ENCODE measurements at places on chromosomes 12 and 14.

- no peak for DNase-seq
Observed at GRCh38 chr14:44404036-44404435, 103.0 kb downstream of the FSCB start.

DNA sequence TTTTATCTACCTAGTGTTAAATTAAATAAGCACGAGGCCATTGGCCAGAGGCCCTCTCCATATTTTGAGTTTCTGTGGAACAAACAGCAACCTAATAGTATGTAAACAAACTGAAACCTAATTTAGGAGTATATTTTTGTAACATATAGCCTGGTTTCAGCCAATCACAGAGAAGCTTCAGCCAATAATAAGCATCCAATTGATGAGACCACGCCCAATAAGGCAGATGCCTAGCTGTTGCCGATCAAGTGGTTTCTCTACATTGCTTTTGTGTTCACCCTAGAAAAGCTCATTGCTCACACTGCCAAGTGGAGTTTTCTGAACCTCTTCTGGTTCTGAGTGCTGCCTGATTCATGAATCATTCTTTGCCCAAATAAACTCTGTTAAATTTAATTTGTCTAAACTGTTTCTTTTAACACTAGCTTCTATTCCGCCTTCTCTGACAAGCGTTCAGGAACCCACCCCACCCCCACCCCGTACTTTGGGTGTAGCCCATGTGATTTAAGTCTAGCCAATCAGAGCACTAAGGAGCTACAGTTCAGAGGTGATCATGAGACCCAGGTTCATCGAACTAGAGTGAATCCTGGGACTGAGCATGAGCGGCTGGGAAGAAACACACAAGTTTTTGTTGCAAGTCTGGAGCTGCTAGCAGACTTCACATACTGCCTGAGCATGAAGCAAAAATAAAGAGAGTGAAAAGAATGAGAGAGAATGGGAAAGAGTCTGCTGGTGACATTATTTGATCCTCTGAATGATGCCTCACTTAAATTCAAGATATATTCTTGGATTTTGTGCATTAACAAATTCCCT, 21.5 kb upstream of the LTA4H start:
- no peak for DNase-seq

DNA sequence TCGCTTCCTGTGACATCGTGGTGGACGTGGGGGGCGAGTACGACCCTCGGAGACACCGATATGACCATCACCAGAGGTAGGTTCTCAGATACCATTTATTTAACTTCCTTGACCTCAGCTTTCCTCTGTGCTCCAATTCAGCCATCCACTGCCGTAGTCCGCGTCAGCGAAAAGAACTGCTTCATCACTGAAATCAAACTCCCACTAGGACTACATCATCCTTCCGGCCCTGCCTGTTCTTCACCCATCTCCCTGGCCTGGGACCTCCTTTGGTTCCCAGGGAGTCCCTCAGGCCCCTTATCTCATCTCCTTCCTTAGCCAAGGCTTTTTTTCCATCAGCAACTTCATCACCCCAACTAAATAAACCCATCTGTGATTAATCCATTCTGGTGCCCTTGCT, 692 bp downstream of the MYG1 start:
- DNase-seq, result no peak

DNA sequence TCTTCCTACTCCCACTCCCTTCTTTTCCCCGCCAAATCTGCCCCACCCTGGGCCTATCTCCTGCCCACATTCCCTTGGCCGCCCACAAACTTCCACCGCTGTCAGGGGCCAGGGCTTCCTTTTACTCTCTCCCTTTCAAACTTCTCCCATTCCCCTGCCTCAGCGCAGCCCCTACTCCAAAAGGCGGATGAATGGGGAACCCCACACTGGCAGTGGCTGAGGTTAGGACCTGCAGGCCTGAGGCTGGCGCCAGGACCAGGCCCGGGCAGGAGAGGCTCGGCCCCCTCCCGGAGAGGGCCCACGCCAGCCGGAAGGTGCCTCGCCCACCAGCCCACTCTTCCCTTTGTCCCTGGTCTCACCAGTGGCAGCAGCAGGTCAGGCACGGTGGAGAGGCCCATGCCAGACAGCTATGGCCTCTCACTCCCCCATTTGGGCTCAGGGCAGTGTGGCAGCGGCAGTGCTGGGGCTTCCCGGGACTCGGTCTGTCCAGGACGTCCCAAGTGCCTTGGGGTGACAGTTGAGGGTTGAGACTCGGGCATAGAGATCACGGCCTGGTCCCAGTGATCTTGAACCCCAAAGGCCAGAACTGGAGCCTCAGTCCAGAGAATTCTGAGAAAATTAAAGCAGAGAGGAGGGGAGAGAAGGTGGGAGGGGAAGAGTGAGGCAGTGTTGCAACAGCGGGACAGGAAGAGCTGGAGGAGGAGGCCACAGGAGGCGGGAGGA, at the start of gene TNFRSF1A:
TNFRSF1A (minus strand) TSS at position 660 of the 723 bp plus-strand sequence; CDS start at position 398, 262 bp downstream.
- no peak for DNase-seq

- DNase-seq, result no peak
Observed at GRCh38 chr14:34334329-34334728, 127.7 kb downstream of the SPTSSA start.

GRCh38 chr14:54226103-54226502, 170.7 kb upstream of the CDKN3 start:
- DNase-seq, result no peak

GRCh38 chr14:32078858-32079216, 1.7 kb downstream of the ARHGAP5 start:
- DNase-seq, result no peak

DNA sequence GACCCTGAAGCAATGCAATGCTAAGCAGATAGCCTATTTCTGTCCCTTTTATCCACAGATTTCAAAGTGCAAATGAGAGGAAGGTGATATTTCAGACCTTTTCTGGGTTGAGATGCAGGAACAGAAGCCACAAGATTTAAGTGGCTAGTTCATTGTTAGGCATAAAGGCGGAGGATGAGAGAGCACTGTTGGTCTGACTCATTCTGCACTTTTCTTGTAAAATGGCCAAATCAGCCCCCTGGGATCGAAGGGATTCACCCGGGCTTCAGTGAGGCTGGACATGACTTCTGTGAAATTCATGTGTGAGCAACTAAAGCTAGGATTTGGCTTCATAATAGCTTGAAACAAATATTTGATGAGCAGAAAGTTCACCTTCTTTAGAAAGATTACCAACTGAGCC, 101.9 kb upstream of the OVCH1 start:
- DNase-seq, result no peak

- DNase-seq, result no peak
Observed at GRCh38 chr12:67286257-67286656, 17.1 kb downstream of the CAND1 start.

- DNase-seq, result no peak
Observed at GRCh38 chr14:98259881-98260280, 1012.1 kb downstream of the BCL11B start.

All from activated CD8-positive, alpha-beta memory T cell treated with anti-CD3 and anti-CD28 coated beads for 1 hour (primary cell).